ENCODE measurements at places on chromosomes 1 and 21. TPM values are rescaled to one million over a fixed set of nuclear protein-coding genes. Genes with fewer than 3 reads are reported as not detected.

CENPS gene
- 4.9 TPM for total RNA-seq

NFASC gene
- 0.03 TPM for total RNA-seq

HES3 gene
- total RNA-seq, result not detected

TRIM67 gene
- total RNA-seq, result 0.61 TPM

KRTAP12-4 gene
- total RNA-seq, result not detected

TDRD5 gene
- not detected for total RNA-seq

TMOD4 gene
- not detected for total RNA-seq

DNA sequence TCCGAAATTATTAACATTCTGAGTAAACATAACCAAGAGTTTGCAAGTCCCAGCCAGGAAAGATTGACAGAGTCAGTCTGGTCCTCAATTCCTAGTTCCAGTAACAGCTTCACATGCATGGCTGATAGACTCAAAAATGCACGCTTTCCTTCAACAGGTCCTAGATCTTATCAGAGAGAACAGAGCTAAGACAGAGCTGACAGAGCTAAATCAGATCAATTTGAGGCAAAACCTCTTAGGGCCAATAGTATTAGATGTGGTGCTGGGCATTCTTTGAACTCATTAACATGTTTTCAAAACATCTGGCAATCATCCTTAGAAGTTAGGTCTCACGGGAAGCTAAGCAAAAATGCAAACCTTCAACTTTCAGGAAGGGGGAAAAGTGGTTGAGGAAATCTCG, 114.0 kb downstream of the GREM2 start:
- DNase-seq, result no peak

DNA sequence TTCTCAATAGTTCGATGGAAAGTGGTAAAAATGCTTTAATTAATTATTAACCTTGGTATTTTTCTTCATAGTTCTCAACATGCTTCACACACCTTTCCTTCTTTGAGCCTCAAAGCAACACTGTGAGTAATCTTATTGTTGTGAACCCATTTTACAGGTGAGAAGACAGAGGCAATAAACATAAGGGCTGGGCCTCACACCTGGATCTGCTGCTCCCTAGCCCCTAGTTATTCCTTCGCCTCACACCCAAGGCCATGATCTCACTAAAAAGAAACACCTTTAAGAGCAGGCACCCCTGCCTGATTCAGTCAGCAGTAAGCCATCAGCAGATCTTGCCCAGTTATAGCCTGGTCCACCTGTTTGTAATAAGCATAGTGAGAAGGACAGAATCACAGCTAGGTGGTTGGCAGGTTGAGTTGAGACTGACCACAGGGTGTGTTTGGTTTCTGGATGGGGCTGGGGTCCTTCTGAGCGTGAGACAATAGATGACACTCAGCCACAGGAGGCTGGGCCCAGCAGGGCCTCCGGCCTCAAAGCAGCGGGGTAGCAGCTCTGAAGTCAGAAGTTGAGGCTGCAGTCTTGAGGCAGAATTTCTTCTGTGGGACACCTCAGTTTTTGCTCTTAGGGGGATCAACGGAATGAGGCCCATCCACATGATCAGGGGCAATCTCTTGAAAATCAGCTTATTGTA, 203.9 kb downstream of the RHOU start:
- no peak for DNase-seq

GRCh38 chr1:78630600-78630999, 10.4 kb downstream of the IFI44L start:
- DNase-seq, result no peak

DNA sequence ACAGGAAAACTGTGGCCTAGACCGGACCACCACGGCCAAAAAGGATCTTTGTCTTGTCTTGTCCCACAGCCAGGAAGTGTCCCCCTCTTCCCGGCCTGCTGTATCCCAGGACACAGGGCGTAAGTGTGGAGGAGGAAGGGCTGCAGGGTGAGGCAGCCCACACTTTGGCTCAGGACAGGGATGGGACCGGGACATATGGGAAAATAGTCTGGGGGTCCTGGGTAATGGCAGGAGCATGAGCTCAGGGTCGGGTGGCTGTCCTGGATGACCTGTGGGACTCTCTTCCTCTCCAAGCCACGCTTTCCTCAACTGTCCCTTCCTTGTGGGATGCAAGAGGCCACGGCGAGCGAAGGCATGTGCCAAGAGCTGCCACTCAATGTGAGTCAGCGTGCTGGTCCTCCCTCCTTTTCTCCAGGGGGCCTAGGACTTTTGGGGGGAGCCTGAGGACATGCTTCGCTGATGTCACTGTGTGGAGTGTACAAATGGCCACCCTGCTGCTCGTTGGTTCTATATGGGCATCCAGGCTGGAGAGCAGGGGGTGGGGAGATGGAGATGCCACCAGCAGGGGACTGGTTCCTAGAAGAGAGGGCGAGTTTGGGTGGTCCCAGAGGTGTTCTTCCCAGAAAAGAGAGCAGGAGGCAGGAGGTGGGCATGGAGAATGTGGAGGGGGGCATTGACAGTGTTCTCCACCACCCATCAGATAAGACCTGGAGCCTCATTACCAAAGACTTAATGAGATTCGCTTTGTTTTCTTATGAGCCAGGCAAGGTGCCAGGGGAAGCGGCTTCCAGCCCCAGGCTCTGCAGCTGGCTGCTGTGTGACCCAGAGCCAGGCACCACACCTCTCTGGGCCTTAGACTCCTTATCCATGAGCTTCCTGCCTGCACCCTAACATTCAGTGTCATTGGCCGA, 11.5 kb upstream of the PADI1 start:
- DNase-seq, result peak; percentile 35

- peak; percentile 70 for DNase-seq
Observed at GRCh38 chr1:240190881-240191401, 99.3 kb downstream of the FMN2 start.

GRCh38 chr1:58765006-58765405, 18.8 kb downstream of the JUN start:
- DNase-seq, result no peak

- no peak for DNase-seq
Observed at GRCh38 chr21:29289317-29289716, 9.4 kb upstream of the BACH1 start.

DNA sequence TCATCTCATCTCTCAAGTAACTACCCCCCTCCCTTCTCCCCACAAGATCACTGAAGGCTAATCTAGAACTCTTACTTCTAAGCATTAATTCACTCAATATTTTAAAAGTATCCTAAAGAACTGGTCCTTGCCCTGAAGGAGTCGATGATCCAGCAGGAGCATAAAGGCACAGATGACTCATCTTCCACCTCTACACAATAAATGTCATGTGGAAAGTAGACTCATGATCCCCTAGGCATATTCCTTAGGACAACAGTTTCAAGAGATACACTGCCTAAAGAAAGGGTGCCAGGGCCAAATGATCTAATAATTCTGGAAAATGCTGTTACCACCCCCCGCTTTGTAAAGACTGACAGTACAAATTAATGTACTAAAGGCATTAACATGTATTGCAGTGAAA, 85.8 kb upstream of the DIRAS3 start:
- DNase-seq, result no peak

- DNase-seq, result no peak
Observed at GRCh38 chr1:51534447-51534846, 15.4 kb upstream of the EPS15 start.

- no peak for DNase-seq
Observed at GRCh38 chr1:196056966-196057365, 551.3 kb downstream of the KCNT2 start.

DNA sequence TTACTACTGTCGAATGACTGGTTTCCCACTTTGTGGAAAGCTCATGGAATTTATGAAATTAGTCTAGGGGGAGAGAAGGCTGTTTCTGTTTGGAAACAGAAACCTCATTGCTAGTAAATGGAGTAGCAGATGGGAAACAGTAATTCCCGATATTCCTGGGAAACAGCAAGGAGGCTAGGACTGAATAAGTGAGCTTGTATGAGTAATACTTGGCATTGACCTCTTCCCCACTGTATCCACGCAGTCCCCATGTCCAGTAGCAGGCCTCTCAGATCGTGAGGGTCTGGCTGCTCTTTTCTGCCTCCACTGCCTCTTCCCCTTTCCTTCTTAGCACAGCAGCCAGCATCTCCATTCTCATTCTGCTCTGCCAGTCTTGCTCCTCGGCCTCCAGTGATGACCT, 75.5 kb downstream of the PRDM2 start:
- DNase-seq, result no peak

DNA sequence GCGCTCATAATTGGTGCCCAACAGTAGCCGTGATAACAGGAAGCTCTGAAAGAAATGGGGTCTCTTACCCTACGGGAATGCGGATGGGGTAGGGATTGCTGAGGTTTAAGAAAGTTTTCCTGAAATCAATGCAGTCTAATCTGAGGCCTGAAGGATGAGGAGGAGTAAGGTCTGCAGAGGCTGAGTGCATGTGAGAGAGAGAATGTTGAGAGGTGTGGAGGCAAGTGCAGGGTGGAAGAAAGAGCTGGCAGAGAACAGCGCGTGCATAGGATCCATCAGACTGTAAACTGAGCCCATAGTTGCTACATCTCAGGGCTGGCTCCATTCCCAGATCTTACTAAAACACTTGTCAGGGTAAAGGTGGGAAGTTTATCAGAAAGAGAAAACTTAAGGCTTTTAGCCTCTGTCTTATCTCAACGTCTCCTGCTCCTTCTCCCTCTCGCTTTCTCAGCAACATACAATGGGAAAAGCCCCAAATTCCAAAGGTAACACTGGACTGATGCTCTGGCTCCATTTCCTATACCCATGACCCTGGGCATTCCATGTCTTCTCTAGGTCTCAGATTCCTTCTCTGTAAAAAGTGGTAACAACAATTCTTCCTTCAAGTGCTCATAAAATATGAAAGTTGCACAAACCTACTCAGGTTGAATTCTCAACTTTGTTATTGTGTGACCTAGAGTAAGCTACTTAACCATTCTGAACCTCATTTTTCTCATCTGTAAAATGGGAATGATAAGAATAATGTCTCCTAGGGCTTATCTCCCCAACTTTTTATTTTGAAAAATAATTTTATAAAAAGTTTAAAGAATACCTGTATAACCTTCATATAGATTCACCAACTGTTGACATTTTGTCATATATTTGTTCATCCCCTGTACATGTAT, 75.2 kb downstream of the SH3GLB1 start:
- DNase-seq, result no peak

GRCh38 chr1:17930635-17931034, 175.5 kb downstream of the ACTL8 start:
- no peak for DNase-seq

DNA sequence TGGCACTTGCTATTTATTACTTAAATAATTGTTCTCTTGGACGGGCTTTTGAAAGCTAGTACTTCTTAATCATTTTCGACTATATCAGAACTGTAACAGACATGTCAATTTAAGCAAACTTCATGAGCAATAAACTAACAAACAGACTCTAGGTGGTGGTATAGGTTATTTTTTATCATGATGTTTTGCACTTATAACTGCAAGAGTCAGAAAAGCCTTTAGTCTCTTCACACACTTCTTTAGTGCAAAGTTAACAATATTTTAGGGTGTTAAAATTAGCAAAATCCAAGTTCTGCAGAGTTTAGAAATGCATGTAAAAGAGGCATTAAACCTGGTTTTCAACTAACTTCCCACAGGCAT, 2.2 kb downstream of the NRIP1 start:
- DNase-seq, result peak; percentile 9

- DNase-seq, result no peak
Observed at GRCh38 chr21:36045993-36046392, 14.3 kb downstream of the SETD4 start.

GRCh38 chr1:232657426-232658005, 27.6 kb upstream of the SIPA1L2 start:
- DNase-seq, result no peak

DNA sequence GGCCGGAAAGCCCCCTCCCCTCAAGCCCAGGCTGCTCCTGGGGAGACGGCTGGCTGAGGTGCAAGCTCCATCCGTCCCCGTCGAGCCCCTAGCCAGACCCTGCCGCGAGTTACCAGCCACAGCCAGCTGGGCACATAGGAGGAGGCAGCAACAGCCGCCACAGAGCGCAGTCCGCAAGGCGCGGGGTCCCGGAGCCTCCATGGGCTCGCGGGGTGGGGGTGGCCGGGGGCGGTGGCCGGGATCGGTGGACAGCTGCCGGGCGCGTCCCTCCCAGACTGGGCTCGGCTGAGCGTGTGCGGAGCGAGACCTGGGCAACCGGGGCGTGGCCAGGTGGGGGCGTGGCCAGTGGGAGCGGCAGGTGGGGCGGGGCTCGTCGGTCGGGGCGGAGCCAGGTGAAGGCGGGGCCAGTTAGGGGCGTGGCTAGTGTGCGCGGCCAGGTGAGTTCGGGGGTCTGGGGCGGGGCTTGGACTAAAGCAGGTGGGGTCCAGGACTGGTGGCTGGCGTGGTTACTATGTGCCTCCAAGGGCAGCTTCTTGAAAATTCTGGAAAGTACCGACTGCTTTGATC, at the start of gene CD164L2:
Gene CD164L2, minus strand, starts transcription at position 295 of the 567 bp plus-strand sequence. Its CDS starts 94 bp downstream, at position 201.
- no peak for DNase-seq

DNA sequence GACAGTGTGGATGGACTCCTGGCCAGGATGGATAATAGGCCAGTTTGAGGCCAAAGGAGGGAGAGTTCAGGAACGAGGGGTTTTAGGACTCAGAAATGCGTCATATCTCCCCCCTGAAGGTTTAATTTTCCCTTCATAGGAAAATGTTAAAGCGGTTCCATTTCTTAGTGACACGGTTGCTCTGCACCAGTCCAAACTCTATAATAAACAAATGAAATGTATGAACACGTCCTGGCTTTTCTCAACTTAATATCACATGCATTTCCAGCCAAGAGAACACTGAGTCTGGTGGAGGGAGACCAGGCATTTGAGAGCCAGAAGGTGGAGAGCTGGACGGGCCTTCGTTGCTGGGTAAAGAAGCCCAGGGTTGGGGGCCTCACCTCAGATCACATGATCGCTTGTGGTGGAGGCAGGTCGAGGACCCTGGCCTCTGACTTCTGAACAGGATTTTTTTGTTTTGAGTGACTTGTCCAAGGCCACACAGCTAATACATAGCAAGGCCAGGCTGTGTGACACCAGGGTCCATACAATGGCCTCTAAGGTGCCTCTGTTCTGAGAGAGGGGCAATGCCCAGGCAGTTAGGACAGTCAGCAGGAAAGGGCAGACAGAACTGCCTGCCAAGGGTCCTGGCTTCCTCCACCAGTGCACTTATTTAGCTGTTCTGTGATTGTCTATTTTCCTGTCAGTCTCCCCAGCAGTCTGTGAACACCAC, 11.4 kb downstream of the SLC1A7 start:
- no peak for DNase-seq

GRCh38 chr1:77796695-77797405, 17.4 kb downstream of the MIGA1 start:
- DNase-seq, result no peak

DNA sequence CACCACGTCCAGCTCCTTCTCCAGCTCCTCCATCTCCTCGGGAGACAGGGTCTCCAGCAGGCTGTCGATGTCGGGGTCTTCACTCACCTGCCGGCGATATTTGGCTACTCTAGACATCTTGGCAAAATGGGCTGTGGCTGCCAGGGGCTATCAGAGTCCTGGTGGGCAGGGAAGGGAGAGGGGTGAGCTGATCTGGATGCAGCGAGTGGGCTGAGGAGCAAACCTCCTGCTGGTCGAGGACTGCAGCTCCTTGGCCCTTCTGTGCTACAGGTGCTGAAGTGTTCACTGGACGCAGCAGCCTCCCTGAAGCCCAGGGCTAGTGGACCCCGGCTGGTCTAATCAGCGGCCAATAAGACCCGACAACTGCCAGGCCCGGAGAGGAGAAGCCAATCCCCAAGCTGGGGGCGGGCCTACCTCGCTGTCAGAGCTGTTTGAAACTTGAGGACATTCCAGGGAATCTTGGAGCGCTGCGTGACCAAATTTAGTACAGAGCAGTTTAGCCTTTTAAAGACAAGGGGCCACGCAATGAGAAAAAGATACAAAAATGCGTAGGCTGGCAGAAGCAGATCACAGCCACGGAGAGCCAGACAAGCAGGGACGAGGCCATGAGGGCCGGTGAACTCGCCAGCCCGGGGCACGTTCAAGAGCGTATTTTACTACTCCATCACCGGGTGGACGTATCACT, at the start of gene LMOD1:
Gene LMOD1, minus strand, starts transcription at position 325 of the 685 bp plus-strand sequence. Its CDS starts 208 bp downstream, at position 117.
- peak; percentile 81 for DNase-seq

Measured in SJSA1 (cell line).